ENCODE measurements at places on chromosomes 2 and 18. TPM values are rescaled to one million over a fixed set of nuclear protein-coding genes. Genes with fewer than 3 reads are reported as not detected.

GRCh38 chr2:39408351-39409136 lies 28.5 kb downstream of the MAP4K3 start:
- no peaks in the 10 kb centered on the region for H3K27me3 ChIP-seq
- H3K36me3 ChIP-seq: no peaks in the 10 kb centered on the region
- peaks cover 45% of the 10 kb centered on the region for H3K4me1 ChIP-seq

DNA sequence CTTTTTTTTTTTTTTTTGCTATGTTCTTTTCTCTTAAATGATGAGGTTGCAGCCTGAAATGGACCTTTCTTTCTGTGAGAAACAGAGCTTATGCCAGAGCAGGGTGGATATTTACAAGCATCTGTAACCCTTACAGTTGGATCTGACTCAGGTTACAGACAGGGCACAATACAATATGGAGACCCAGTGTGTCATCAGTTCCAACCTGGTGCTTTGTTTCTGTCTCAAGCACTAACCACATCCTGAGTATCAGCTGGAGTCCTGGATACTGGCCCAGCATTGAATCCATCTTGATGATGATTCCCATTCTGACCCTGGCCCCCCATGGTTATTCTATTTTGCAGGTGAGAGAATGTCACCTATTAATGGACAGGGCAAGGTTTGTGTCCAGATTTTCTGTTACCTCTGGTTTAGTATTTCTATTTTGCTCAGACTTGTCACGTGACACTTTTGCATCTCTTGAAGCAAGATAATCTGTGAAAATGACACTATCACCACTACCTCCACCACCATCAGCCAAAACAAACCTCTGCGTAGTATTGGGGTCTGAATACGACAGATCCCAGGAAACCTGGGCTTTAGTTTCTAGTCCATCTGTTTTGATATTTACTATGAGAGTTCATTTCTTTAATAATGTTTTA lies 174.0 kb downstream of the CCDC85A start:
- H3K4me1 ChIP-seq: no peaks in the 10 kb centered on the region
- no peak for DNase-seq
- no peaks in the 10 kb centered on the region for H3K27me3 ChIP-seq

DNA sequence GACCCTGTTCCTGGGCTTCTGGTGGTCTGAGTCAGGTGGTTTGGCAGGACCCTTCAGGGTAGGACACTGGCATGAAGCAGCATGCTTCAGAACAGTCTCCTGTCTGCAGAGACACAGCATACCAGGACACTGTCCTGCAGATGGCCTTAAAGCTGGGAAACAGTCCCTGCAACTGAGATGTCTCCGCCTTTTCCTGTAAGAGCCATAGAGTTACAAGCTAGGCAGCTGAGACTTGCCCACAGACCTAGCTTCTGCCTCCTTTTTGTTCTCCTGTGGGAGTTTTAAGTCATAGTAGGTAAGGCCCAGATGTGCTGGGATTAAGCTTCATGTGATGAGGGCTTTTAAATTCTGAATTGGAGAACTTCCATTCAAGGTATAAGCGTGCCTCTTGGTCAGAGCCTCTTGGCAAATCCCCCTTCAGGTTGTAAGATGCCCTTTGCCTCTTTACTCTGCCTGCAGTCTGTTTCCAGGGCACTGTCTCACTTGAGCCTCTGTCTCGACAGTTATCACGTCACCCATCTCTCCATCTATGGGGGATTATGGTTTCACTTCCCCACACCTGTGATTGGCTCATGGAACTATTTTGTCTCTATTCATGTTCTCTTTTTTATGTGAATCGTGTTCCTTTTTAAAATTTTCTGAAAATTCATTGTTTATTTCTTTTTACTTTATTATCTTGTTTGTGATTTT lies 51.8 kb downstream of the COA5 start:
- no peak overlapping the region for H3K4me3 ChIP-seq
- DNase-seq: no peak
- H3K27me3 ChIP-seq: no peaks in the 10 kb centered on the region
- no peak overlapping the region for H3K27ac ChIP-seq
- H3K36me3 ChIP-seq: peaks cover 39% of the 10 kb centered on the region

Gene KLF7
- 13.1 TPM for total RNA-seq

DNA sequence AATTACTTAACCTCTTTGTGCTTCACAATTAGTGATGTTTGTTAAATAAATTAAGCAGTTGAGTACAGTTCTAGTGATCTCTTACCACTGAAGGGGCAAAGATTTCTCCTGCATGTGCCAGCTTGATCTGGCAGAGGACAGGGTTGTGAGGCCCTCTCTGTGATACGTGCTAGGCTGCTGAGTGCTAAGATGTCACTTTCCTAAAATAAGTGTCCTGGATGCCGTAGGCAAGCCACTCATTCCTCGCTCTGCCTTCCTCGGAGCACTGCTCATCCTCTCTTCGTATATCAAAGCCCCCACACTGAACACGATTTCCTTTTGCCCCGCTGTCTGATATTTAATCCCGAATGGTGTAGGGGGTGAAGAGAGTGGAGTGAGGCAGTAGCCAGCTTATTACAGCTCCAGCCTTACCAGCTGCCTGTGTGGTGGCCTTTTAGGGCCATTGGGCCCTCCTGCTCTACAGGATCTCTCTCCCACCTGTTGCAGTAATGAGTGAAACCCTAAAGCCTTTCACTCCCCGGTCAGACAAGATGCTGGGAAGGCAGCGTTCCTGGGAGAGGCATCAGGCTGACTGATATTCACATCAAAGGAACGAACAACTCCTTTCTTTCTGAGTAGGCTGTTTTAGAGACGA lies 40.5 kb downstream of the PTPRM start:
- H3K36me3 ChIP-seq: no peaks in the 10 kb centered on the region
- peak overlapping the region; percentile 71 for H3K27ac ChIP-seq
- no peaks in the 10 kb centered on the region for H3K27me3 ChIP-seq
- peaks cover 41% of the 10 kb centered on the region for H3K4me1 ChIP-seq

DNA sequence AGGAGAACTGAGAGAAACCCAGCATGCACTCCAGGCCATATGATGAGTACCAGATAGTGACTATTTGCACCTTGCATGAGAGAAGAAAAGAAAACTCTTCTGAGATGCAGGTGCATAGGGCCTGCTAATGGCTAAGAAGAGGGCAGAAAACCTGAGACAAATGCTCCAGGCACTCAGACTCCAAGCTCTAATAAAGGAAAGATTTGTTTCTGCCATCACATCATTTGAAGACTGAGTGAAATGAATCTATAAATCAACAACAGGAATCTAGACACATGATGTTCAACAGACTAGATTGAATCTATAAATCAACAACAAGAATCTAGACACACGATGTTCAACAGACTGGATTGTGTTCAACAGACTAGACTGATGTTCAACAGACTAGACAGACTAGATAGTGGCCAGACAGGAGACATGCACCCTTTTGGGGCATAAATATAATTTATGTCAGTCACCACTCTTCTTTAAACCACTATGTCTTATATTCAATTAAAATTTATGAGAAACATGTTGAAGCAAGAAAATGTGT lies 482.7 kb upstream of the UBE2E3 start:
- H3K4me1 ChIP-seq: no peaks in the 10 kb centered on the region
- no peak overlapping the region for H3K4me3 ChIP-seq
- DNase-seq: no peak
- no peak overlapping the region for H3K27ac ChIP-seq

- no peak overlapping the region for H3K4me3 ChIP-seq
- H3K36me3 ChIP-seq: no peaks in the 10 kb centered on the region
- no peaks in the 10 kb centered on the region for H3K27me3 ChIP-seq
- H3K27ac ChIP-seq: peak overlapping the region; percentile 91
Measured at GRCh38 chr2:64951306-64951953, 37.8 kb upstream of the SLC1A4 start.

DNA sequence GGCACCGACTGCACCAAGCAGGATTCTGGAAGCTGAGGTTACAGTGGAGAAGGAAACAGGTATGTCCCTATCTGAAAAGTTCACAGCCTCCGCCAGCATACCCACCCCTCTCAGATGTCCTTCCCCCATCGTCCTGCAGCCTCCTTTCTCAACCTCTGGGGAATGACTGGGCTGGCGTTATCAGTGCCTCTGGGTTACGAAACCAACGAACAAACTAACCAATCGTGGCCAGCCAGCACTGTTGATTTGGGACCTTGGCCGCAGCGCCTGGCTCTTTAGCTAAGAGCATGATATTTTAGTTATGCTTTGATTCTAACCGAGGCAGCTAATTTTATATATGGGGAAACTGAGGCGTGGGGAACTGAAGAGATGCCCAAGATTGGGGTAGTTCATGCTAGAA lies 233.0 kb downstream of the TFCP2L1 start:
- no peak overlapping the region for H3K4me3 ChIP-seq
- H3K27me3 ChIP-seq: no peaks in the 10 kb centered on the region
- H3K27ac ChIP-seq: no peak overlapping the region
